Bronchial smooth muscle cell (primary cell): ENCODE measurements at places on chromosomes 11 and 22. TPM values are rescaled to one million over a fixed set of nuclear protein-coding genes. Genes with fewer than 3 reads are reported as not detected.

SAA2 gene
- 0.16 TPM in 1 of 2 replicates, not detected in the other for total RNA-seq

OR52M1 gene
- total RNA-seq, result not detected in 2 replicates

INPP5J gene
- 0.16 and 0.17 TPM in 2 replicates for total RNA-seq

SMIM35 gene
- total RNA-seq, result not detected in 2 replicates

GAB4 gene
- not detected in 2 replicates for total RNA-seq

RIC8A gene
- 132 and 186 TPM in 2 replicates for total RNA-seq

RAPSN gene
- total RNA-seq, result 0.16 and 0.34 TPM in 2 replicates

MMP1 gene
- total RNA-seq, result 3.1 and 528 TPM in 2 replicates

THRSP gene
- 0.09 TPM in 1 of 2 replicates, not detected in the other for total RNA-seq

OR51I1 gene
- total RNA-seq, result 0.60 TPM in 1 of 2 replicates, not detected in the other

ISX gene
- not detected in 2 replicates for total RNA-seq

LMNTD2 gene
- total RNA-seq, result 0.47 TPM in 1 of 2 replicates, not detected in the other

DAGLA gene
- 1.9 and 2.7 TPM in 2 replicates for total RNA-seq

HPX gene
- 0.63 and 0.77 TPM in 2 replicates for total RNA-seq

NRGN gene
- total RNA-seq, result 0.32 TPM in 1 of 2 replicates, not detected in the other

APLNR gene
- not detected in 2 replicates for total RNA-seq

ABCG4 gene
- 0.09 and 0.16 TPM in 2 replicates for total RNA-seq

PRRG4 gene
- total RNA-seq, result 0.16 TPM in 1 of 2 replicates, not detected in the other

EFCAB6 gene
- 1.3 and 2.7 TPM in 2 replicates for total RNA-seq

JHY gene
- total RNA-seq, result 0.60 and 2.2 TPM in 2 replicates

TMEM191C gene
- 0.34 and 1.1 TPM in 2 replicates for total RNA-seq

CRYBA4 gene
- total RNA-seq, result not detected in 2 replicates

SLC25A18 gene
- not detected in 2 replicates for total RNA-seq

SYT12 gene
- total RNA-seq, result under 0.01 and 0.16 TPM in 2 replicates

NXPE1 gene
- total RNA-seq, result not detected in 2 replicates
